ENCODE measurements at places on chromosomes 11 and 22.

DNA sequence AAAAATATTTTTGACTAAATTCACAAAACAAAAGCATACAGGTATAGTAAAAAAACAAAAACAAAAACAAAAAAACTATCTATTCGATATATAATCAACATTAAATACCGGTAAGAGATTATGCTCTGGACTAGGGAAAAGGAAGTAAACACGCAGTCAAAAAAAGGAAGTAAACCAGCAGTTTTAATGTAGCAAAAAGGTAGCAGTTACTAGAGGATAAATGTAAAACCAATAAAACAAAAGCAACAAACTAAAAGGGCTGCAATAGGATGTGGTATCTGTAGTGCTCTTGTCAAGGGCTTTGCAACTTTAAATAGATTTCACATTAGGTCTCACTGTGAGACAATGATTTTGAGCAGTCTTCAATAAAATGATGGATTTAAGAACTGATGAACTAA is 2.4 kb downstream of the TRIM22 start:
- no peak for DNase-seq

DNA sequence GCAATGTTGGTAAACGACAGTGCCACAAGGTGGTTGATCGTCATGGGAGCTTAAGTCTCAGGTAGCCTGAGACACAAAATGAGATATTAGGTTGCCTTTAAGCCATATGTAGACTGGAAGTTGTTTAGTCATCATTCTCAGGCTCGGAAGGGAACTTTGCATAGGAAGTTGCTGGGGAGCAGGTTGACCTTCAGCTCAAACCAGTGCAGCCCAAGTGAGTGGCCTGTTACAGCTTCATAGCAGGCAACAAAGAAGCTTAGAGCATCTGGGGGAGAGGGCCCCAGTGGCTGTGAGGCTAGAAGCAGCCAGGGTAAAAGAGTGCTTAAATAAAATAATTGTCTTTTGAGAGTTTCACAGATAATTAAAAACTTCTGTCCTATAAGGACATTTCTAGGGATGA is 404.0 kb downstream of the GUCY1A2 start:
- DNase-seq = no peak

DNA sequence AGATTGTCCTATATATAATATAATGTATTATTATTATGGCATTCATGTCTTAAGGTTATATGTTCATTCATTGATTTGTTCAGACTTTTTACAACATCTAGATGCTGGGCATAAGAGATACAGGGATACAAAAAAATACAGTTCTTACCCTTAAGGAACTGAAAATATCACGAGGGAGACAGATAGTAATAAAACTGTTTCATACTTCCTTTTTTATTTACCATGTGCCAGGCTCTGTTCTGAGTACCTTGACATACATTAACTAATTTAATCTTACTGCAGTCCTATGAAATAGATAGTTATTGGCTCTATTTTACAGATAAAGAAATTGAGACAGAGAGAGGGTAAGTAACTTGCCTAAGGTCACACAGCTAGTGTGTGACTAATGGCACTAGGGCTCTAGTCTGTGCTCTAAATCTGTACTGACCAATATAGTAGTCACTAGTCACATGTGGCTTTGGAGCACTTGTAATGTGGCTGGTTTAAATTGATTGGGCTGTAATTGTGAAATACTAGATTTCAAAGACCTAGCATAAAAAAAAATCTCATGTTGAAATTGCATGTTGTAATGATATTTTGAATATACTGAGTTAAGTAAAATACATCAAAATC is 21.3 kb downstream of the TRIM44 start:
- no peak for DNase-seq

- DNase-seq = no peak
These were observed 13.0 kb downstream of the LRP5 start for GRCh38 chr11:68325183-68325906.

GRCh38 chr11:134132808-134133207 is 63.9 kb downstream of the JAM3 start:
- DNase-seq = no peak

- no peak for DNase-seq
These were observed 6.3 kb downstream of the CEND1 start for GRCh38 chr11:783581-784015.

DNA sequence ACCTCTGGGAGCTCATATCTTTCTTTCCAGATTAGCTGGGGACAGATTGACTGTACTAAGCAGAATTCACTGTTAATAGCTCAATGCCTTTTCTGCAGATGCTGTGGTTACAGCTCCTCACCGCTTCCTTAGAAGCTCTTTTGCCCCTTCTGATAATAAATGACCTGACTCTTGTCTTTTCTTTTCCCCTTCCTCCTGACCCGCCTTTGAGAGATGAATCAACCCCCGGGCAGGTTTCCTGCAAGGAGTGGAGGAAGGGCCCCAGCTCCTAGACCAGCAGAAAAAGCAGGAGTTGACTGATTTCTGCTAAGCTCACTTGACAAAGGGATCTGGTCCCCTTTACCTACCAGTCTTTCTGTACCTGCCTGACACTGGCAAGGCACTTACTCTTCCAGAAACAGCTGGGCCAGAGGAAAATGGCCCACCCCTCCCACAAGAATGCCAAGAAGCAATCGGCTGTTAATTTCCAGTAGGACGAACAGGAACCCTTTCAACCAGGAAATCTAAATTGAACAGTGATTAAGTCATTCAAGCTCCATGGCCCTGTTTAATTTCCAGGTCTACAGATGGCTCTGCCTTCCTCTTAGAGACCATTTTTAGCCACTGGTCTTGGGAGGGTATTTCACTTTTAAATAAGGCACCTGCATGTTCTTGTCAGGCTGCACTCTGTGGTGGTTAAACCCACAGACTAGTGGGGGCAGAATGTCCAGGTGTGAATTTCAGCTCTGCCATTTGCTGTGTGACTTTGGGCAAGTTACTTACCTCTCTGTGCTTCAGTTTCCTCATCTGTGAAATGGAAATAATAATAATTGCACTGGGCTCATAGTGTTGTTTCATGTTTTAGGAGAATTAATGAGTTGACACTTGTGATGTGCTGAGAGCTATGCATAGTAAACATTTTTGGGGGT is 67.5 kb downstream of the PRR5L start:
- DNase-seq = no peak

DNA sequence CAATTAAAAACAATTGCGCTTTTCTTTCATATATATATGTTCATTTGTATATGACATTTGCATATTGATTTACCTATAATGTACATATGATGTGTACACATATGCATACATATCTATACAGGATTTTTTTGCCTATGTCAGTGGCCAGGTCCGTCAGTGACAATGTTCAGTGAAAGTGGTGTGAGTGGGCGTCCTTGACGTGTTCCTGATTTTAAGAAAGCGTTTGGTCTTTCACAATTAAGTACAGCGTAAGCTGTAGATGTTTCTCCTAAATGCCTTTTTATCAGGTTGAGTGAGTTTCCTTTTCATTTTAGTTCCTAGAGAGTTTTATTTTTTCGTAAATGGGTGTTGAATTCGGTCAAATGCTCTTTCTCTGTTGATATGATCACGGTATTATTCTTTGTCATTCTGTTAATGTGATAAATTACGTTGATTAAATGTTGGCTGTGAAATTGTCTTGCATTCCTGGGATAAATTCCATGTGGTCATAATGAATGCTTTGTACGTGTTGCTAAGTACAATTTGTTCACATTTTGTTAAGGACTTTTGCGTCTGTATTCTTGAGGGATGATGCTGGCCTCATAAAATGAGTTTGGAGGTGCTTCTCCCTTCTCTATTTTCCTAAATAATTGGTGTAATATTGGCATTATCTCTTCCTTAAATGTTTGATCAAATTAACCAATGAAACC is 10.6 kb upstream of the GNB1L start:
- no peak for DNase-seq
